ENCODE measurements at places on chromosomes 4 and X.

DNA sequence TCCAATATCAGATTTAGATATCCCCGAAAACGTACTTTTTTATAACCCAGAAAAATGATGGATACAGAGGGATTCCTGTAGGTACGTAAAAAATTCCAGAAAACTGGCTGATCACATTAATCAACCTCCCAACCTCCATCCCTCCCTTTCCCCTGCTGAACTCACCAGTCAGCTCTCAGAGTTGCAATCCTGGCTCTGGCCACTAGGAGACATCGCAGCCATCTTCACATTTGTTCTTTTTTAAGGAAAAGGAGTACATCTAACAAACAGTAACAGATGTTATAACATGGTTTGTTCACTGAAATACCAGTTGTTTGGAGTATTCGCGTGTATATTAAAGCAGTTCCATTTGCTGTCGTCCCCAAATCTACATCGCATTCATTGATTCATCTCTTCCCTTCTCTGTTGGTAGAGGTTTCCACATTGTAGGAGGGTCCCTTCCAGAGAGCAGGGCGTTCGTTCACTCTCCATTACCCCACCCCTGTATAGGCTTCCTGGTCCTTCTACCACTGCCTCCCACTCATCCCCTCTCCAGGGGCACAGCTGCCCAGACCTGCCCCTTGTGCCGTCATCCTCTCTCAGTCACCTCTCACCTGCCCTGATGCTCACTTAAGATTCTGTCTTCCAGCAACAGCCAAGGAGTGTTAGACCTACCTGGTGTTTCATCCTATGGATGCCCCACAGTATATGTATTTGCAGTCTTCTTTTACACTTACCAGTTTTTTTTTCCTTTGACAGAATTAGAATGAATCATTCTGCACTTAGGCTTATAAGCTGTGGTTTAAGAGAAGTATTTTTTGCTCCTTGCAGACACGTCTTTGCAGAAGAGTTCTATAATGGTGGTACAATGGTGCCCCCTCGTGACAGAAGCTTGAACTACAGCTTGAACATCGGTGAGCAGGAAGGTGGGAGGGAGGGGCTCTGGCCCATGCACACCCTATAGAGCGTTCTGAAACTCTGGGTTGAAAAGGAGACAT is 36.8 kb upstream of the RAB40AL start:
- DNase-seq = peak; percentile 49

DNA sequence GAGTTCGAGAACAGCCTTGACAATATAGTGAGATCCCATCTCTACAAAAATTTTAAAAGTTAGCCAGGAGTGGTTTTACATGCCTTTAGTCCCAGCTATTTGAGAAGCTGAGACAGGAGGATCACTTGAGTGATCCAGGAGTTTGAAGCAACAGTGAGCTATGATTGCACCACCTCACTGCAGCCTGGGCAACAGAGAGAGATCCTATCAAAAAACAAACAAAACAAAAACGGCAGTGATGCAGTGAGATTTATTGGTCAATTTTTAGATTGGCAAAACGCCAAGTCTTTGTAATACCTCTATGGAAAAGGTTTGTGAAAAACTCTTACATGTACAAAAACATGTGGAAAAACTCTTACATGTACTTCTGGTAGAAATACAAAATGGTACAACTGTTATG is 91.3 kb downstream of the PTPN13 start:
- no peak for DNase-seq

GRCh38 chr4:171621646-171622045 is 191.6 kb upstream of the GALNTL6 start:
- DNase-seq = no peak

DNA sequence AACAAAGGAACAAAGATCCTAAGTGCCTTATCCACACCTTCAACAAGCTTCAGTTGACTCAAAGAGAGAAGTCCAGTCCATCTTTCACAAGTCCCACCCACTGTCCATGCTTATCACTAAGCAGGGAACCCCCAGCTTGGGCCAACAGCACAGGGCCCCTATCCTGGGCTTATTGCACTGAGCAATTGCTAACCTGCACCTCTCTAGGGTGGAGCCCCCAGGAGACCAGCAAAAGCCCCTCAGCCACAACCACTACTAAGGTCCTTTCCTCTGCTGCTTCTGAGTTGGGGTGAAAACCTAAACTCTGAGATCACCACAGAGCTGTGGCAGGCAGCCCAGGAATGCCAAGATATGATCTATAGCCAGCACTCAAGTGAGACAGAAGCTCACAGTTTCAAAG is 96.7 kb upstream of the PBDC1 start:
- no peak for DNase-seq

- no peak for DNase-seq
Observed at GRCh38 chr4:145315811-145316225, 135.4 kb upstream of the OTUD4 start.

DNA sequence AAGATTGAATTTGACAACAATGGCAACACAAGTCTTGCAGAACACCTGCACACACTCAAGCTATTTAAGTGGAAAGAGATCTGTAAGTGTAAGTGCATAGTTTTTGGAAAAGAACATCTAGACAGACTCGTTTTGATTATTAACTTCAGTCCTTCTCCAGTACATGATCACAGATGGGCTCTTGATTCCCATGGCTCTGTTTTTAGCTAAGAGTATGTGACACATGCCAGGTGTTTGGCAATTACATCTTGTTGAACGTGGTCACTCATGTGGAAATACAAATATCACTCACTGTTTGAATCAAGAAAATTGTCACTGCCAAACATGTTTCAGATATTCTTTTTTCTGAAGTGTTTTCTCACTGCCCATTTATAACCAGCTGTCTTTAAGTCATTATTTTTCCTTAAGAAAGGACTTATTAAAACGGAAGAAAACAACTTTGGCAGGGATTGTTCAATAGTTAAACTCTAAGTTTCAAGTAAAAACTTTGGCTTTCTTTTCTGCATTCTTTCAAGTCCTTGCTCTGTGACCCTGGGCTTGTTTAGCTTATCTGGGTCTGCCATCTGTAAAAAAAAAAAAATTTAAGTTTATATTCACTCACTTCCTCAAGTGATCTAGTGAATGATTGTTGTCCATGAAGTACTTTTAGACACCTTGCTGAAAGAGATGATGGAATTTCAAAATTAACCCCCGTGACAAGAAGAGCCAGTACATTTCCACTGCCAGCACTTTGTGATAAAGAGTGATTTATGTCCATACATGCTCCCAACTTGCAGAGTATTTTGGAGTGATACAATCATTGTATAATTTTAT is 125.4 kb downstream of the ATXN3L start:
- no peak for DNase-seq

GRCh38 chr4:96120206-96120605 is 280.3 kb downstream of the PDHA2 start:
- DNase-seq = no peak

- no peak for DNase-seq
Observed at GRCh38 chr4:159706704-159707103, 603.8 kb downstream of the RAPGEF2 start.

- DNase-seq = no peak
Observed at GRCh38 chr4:86543560-86544309, 50.4 kb upstream of the PTPN13 start.
